Activated CD8-positive, alpha-beta memory T cell treated with anti-CD3 and anti-CD28 coated beads, Interleukin-2, amount 50 U/mL, for 48 hours (primary cell): ENCODE measurements at places on chromosomes 6 and 20.

- no peak for DNase-seq
Observed at GRCh38 chr6:273551-274058, 18.7 kb upstream of the DUSP22 start.

GRCh38 chr6:42507195-42507594 lies 55.5 kb upstream of the TRERF1 start:
- no peak for DNase-seq

DNA sequence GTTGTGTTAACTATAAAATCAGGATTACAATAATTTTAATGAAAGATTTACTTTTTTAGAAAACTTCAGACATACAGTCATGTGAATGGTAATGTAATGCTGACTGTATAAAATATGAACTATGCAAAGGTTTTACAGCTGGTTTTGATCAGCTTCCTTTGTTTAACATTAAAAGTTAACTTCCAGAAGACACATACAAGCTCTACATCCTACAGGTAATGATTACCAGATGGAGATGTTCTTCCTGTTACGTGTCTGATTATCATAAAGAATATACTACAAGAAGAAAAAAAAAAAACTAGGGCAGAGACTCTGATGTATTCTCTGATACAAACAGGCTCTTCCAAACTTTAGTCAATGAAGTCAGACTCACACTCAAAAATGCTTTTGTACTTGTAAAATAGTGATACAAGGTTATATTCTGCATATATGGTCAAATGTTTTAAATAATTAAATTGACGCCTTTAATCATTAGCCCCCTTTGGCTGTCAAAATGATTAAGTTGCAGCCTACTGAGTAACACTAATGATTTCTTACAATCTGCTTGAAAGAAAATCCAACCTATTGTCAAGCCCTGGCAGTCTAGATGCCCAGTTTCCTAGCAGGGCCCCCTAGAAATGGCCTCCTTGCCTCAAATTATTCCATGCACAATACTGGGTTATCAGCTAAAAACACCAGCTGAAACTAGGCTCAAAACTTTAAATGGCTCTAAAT lies 251.8 kb upstream of the RUNX2 start:
- DNase-seq: no peak

DNA sequence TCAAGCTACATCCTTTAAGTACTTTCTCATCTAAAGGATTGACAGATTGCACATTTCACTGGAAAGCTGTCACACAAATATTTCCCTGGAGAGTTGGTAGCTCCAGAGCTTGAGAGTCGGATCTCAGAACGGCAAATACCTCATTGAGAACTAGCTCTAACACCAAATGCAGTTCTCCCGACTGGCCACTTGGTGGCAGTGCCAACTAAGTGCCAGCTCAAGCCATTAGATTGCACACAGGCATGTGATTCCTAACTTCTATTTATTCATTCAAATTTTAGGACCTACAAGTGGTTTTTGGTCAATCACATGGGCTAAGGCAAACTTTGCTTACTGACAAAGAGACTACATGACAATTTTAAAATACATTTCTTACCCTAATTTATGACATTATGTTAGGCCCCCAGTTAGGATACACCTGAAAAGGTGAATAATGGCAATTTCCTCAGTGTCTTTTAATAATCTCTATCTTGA lies 7.9 kb upstream of the MCHR2 start:
- peak; percentile 54 for DNase-seq

- no peak for DNase-seq
Observed at GRCh38 chr6:40721271-40721952, 134.2 kb upstream of the LRFN2 start.

DNA sequence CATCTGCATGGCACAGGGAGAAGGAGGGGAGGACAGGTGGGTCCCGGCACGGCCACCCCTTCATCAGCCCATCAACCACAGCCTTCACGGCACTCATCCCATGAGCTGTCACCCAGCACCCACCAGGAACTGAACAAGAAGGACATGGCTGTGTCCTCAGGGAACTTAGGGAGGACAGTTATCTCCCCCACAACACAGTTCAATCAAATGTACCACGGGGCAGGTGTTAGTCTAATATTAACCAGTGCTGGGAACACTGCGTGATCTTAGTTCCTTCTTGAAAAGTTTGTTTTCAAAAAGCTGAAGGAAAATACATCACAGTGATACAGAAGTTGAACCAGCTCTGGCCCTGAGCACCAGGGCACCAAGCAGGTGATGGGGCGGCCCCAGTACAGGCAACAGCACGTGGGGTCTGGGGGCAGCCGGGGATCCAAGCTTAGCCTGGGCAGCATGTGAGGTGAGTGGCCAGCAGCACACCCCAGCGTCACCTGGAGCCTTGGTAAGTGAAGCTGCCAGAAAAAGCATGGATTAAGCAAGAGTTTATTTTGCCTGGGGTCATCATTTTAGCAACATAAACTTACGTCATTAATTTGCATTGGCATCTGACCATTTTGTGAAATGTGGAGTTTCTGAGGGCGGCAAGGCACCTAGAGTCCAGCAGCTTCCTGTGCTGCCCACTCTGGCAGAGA lies 35.5 kb upstream of the AFDN start:
- no peak for DNase-seq

- no peak for DNase-seq
Observed at GRCh38 chr6:146578054-146578453, 20.7 kb upstream of the ADGB start.
